Pancreas (tissue), 10 donors: ENCODE measurements at places on chromosomes 16 and 17.

- DNase-seq, result no peak
Measured at GRCh38 chr17:64110379-64111152, 19.4 kb downstream of the ERN1 start.

- DNase-seq, result no peak
Measured at GRCh38 chr16:84989749-84990620, 21.4 kb downstream of the ZDHHC7 start.

- peak; percentile 50 for DNase-seq
Measured at GRCh38 chr17:27345141-27345904, 51.4 kb downstream of the WSB1 start.

DNA sequence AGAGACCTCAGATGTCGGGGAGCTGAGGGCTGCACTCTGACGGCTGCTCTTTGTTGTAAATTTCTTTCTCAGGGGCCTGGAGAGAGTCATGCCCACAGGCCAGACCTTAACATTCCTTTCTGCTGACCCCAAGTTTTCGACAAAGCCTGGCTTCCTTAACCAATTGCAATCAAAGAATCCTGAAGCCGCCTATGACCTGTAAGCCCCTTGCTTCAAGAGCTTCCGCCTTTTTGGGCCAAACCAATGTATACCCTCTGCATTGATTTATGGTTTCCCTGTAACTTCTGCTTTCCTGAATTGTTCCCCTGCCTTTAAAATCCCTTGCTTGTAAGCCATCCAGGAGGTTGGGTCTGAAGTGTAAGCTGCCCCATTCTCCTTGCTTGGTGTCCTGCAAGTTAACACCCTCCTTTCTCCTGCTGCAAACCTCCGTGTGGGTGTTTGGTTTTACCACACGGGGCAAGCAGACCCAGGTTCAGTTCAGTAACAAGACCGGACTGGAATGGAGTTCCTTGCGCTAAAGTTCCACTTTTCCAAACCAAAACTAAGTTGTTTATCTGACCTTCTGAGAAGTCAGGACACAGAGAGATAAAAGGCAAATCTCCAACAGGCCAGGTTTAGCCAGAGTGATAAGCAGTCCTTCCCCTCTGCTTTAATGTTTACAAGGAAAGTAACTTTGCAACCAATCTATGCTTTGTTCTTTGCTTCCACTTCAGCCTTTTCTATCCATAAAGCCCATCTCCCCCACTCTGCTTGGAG is 141.6 kb downstream of the KCNJ12 start:
- DNase-seq, result no peak

DNA sequence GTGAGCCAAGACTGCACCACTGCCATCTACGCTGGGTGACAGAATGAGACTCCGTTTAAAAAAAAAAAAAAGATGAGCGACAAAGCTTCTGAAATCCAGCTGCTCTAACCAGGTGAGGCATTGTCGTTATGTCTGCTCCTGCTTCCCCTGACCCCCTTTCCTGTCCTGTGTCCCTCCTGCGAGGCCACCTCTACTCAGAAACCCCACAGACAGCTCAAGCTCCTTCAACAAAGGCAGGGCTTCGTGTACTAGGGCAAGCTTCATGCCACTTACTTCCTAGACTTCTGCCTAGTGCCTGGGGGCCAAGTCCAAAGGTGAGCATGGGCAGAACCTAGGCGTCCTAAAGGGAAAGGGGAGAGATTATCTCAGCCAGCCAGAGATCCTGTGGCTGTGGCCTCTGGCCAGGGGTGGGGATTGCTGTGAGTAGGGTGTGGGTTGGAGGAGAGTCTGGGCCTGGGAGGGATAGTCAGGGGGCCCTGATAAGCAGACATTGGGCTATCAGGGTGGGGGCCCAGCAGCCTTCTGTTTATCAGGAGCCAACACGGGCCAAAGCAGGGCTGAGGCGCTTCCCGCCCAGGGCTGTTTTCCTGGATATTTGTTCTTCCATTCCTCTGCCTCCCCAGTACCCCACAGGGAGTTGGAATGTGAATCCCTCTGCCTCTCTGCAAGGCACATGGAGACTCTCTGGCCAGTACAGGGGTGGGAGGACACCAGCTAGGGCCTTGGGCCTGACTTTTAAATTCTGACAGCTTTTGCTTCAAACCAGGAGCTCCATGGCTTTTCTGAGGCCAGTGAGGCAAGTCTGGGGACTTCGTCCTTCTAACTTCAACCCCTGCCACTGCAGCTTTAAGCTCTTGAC is 10.4 kb downstream of the ERAL1 start:
- DNase-seq, result no peak

- no peak for DNase-seq
Measured at GRCh38 chr17:61487989-61488595, 35.9 kb downstream of the TBX4 start.

GRCh38 chr17:44759086-44759915 is 513 bp downstream of the ADAM11 start:
- DNase-seq, result no peak

DNA sequence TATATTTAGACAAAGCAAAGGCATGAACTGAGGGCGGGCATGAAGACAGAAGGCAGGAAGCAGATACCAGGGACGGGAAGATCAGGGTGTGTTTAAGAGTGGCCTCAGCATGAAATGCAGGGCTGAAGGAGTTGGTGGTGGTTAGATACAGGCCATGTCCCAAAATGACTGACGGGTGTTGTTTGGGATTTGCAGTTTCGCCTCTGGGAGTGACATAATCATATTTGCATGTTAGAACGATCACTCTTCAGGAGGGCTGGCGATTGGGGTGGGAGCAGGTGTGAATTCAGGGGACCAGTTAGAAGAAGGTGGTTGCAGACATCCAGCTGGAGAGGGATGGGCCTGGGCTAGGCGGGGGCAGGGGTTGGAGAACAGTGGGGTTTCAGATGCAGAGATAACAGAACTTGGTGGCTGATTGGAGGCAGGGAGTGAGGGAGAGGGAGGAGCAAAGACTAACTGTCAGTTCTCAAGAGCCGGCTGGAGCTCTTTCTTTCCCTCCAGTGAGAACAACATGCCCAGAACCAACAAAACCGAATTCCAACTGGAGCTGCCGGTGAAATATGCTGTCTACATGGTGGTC is 27.2 kb upstream of the ITGAX start:
- DNase-seq, result no peak

DNA sequence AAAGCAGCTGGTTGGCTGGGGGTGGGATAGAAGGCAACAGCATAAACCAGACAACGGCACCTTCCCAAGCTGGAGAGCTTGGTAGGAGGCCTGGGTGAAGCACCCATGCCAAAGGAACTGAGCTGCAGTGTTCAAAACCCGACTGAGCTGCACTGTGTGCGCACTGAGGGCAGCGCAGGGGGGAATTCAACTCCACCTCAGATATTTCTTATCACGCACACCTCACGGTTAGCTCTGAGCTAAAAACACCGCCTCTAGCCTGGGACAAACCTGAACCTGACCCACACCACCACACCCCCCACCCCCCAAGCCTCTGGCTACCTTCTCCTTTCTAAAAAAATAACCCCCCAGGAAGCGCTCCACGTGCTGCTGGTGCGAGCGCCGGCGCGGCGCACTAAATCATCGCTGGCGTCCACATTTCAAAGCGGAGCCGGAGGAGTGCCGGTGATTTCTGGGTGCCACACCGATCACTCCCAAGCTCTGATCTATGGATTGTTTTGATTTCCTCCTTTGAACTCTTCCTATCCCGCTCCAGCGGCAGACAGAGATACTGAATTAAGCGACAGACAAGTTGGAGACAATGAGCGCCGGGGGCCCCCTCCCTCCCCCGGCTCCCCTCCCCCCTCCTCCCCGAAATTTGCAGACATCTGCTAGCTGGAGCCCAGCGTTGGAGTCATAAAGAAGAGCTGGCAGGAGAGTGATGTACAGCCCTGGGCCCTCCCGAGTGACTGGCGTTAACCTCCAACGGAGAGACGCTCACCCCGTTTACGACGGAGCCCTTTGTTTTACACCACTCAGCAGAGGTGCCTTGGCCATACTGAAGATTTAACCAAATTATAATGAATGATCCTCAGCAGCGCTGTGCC is 85.0 kb downstream of the NOG start:
- DNase-seq, result no peak

- DNase-seq, result no peak
Measured at GRCh38 chr16:73062001-73062616, 14.2 kb upstream of the ZFHX3 start.

- no peak for DNase-seq
Measured at GRCh38 chr16:15037745-15038144, 18.1 kb downstream of the NTAN1 start.

DNA sequence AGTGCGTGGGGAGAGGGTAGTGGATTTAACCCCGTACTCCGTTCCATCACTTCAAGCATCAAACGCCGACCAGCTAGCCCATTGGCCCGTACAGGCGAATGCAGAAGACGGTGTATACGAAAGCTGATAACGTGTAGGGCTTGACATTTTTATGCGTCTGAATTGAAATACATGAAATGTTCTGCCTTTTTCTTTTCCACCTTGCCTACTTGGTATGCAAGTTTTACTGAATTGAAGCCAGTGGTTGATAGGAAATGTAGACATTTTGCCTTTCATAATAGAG is 834 bp upstream of the STAT3 start:
- DNase-seq, result no peak

GRCh38 chr17:60623415-60623814 is 23.4 kb downstream of the PPM1D start:
- DNase-seq, result no peak

DNA sequence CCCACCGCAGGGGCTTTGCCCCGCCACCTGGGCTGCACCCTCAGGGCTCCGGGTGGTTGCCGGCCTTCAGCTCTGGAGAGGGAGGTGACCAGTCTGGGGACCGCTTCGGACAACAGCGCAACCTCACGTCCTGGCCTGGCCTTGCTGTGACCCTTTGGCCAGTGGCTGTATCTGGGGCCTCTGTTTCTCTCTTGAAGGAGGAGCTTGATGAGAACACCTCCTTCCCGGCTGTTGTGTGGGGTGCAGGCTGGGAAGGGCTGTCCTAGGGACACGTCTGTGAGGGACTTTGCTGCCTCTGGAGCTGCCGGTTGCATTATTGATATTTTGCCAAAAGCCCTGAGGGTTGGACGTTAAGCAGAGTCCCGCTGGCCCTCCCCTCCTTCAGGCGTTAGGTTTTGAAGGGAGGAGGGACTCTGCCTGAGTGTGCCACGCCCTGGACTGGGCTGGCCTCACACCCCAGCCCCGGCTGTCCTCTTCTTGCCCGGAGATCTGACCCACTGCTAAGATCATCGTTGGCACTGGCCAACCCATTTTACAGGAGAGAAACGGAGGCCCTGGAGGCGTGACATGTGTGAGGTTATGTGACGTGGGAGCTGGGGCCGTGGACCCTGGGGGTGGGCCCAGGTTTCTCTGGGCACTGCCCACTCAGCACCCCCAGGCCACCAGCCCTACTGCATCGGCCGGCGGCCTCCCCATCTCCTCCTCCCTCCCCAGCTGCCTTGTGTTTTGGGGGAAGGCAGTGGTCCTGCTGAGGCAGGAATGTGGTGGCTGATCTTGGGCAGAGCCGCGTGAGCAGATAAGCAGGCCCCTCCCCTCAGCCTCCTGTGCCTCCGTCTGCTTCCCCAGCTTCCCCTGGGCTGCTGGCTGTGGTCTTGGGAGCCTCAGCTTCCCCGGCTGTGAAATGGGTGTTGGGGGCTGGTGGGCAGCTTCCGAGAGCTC is 8.5 kb downstream of the ZFPM1 start:
- DNase-seq, result no peak

- no peak for DNase-seq
Measured at GRCh38 chr16:19502395-19503131, 19.3 kb downstream of the GDE1 start.

DNA sequence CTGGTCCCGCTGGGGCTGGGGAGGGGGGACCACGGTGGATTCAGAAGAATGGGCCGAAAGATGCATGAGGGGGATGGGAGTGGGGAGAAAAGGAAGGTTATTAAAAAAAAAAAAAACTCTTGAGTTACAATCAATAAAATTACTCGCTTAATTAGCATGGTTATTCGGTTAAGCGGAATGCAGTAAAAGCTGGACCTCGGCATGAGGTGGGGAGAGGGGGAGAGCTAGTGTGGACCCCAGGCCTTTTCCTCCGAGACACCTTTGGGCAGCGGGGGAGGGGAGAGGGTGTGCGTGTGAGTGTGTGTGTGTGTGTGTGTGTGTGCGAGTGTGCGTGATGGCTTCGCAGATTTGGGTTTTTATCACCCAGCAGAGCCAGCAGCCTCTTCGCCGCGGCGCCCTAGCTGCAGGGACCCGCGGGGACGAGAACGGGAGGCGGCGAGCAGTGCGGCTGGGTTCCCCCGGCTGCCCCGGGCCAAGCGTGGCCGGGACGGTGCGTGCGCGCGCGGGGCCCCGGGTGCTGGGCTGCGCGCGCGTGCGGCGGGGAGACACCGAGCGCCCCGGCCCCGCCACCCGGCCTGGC is 3.7 kb downstream of the BAHCC1 start:
- DNase-seq, result peak; percentile 66

DNA sequence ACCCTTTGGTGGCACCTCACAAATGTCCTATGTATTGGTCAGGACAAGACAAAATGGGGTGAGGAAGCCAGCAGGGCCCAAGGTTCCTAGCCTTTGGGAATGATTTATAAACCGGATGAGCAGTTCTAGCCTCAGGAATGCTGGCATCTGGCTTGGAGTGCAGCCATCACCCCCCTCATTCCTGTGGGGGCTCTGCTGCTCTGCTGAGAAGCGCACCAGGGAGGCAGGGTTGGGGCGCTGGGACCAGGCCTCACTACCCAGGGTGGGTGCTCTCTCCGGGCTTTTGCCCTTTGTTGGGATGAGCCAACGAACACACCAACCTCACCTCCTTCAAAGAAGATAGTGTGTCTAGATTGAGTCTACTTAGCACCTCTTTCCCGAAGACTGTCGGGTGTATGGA is 39.2 kb downstream of the TMEM11 start:
- DNase-seq, result no peak

DNA sequence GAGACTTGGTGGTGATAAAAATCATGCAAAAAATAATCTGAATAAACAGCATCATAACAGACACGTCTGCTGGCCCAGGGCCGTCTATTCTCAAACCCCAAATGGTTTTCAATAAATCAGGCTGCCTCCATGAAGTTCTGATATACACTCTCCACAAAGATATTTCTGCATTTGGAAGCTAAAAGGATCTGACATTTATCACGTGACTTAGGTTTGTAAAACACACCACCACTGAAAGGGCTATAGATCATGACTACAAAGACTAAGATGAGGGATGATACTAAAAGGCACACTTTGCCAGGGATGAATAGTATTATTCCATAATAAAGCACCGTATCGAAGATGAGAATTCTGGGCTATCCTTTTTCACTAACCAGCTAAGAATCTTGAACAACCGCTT is 67.6 kb upstream of the ADAMTS18 start:
- DNase-seq, result no peak

DNA sequence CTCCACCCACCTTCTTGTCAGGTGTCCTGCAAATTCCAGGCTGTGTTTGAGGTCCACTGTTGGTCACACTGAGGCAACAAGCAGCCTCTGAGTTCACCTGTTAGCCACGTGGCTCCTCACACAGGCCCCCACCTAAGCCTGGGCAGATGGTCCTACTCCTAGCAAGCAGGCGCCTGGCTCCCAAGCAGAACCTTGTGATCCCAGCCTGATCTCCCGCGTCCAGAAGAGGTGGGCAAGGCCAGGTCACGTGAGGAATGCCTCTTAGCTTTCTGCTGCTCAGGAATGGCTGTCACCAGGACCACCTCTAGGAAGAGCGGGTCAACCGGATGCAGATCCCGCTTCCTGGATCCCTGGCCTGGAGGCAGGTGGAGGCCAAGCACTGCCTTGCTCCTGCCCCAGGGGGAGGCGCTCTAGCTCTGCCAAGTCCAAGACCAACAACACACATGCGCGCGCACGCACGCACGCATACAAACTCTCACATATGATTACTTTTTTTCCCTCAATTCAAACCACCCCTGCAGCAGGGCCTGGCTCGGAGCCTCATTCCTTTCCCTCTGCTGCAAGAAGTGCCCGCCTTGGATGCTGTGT is 9.5 kb downstream of the CYB561 start:
- DNase-seq, result peak; percentile 92
